ENCODE measurements at places on chromosomes 3 and 15. TPM values are rescaled to one million over a fixed set of nuclear protein-coding genes. Genes with fewer than 3 reads are reported as not detected.

The HRH1 gene
- polyA plus RNA-seq: 1.6 TPM

The GOLGA8K gene
- polyA plus RNA-seq: 0.07 TPM

The PEX11A gene
- 16.8 TPM for polyA plus RNA-seq

The COL6A5 gene
- 0.01 TPM for polyA plus RNA-seq

The SERPINI1 gene
- polyA plus RNA-seq: 5.6 TPM

The CCNB2 gene
- 48.3 TPM for polyA plus RNA-seq

The CASR gene
- 1.7 TPM for polyA plus RNA-seq

The EPM2AIP1 gene
- 1.9 TPM for polyA plus RNA-seq

The SLC28A2 gene
- polyA plus RNA-seq: 47.1 TPM

The SLC38A3 gene
- 2.1 TPM for polyA plus RNA-seq

The HCLS1 gene
- 8.5 TPM for polyA plus RNA-seq

The CEP70 gene
- 22.7 TPM for polyA plus RNA-seq

The XIRP1 gene
- 1.6 TPM for polyA plus RNA-seq

The LRRK1 gene
- 3.8 TPM for polyA plus RNA-seq

Measured in small intestine (tissue), 16 donors.